ENCODE measurements at places on chromosomes 2 and 18. TPM values are rescaled to one million over a fixed set of nuclear protein-coding genes. Genes with fewer than 3 reads are reported as not detected.

The GPBAR1 gene
- total RNA-seq = 0.68 TPM

- no peak for DNase-seq
Measured at GRCh38 chr2:177211169-177211568, 1.4 kb upstream of the HNRNPA3 start.

- DNase-seq = no peak
Measured at GRCh38 chr2:178892751-178893625, 85.8 kb upstream of the TTN start.

DNA sequence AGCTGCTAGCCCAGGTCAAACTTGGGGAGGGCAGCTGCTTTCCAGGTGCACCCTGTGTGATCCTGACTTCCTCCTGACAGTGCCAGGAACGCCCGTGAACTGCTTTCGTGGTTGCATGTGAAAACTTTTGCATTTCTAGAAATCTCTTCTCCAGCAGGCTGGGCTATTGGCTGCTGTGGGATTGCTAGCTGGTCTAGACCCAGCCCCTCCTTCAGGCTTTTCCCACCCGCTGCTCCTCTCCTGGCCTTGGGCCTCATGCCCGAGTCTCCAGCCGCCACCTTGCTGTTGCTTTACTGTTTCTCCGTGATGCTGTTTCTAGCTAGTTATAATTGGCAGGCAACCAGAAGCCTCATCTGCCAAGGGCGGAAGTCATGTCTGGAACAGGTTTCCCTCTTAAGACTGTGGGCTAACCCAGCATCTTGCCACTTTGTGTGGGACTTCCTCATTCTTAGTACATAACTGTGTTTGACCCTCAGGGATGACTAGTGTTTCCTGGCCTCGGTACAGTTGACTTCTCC, 27.0 kb upstream of the MGAT4A start:
- DNase-seq = peak; percentile 46

DNA sequence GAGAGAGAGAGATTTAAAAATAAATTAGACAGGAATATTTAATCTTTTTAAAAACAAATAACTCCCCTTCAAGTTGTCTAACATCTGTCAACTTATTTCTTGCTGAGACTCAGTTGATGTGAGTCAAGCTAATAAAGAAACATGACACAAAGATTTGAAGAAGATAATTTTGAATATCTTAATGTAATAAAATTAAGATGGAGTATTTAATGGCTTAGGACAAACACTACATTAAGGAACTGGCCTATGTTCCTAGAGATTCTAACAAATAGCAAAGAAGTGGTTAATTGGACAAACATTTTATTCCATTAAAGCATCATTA, 134.0 kb downstream of the INSIG2 start:
- no peak for DNase-seq

All from activated T-cell treated with anti-CD3 and anti-CD28 coated beads, Interleukin-2, amount 50 U/mL, for 4 hours (primary cell).